Glutamatergic neuron (in vitro differentiated cells): ENCODE measurements at places on chromosomes 7 and 10.
A peak's percentile ranks its signal among the peaks of the same experiment; 100 is the strongest.

- no peak for DNase-seq
These were observed 7.4 kb upstream of the ZMYND11 start for GRCh38 chr10:127612-128432.

DNA sequence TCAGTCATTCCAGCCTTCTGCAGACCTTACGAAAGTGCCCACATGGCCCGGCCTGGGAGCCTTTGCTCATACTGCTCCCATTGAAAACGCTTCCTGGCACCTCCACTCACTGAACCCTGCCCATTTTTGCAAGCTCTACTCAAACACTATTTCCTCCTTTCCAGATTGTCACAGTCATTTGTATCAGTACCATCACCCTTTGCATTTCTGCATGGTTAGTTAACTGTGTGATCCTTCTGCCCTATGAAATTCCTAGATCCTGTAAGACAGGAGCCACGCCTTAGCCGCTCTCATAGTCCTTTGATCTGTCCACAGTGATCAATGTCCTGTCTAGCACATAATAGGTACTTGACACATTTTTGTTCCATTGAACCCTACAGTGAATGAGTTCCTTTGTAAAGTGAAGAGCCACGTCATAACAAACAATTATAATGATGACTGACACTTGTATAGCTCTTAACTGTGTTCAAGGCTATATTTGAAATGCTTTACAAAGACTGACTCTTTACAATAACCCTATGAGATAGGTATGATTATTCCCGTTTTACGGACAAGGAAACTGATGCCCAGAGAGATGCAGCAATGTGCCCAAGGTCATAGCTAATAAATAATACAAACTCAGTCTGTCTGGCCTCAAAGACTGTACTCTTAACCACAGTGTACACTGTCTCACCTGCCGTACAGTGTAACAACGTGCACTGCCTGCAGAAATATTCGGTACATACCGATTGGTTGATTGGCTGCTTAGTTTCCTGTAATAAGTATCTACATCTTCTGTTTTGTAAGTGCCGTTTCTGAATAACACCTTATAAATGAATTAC is 16.6 kb upstream of the ITIH2 start:
- DNase-seq = no peak

- peak; percentile 73 for DNase-seq
These were observed 225.0 kb downstream of the CELF2 start for GRCh38 chr10:11242443-11243387.

DNA sequence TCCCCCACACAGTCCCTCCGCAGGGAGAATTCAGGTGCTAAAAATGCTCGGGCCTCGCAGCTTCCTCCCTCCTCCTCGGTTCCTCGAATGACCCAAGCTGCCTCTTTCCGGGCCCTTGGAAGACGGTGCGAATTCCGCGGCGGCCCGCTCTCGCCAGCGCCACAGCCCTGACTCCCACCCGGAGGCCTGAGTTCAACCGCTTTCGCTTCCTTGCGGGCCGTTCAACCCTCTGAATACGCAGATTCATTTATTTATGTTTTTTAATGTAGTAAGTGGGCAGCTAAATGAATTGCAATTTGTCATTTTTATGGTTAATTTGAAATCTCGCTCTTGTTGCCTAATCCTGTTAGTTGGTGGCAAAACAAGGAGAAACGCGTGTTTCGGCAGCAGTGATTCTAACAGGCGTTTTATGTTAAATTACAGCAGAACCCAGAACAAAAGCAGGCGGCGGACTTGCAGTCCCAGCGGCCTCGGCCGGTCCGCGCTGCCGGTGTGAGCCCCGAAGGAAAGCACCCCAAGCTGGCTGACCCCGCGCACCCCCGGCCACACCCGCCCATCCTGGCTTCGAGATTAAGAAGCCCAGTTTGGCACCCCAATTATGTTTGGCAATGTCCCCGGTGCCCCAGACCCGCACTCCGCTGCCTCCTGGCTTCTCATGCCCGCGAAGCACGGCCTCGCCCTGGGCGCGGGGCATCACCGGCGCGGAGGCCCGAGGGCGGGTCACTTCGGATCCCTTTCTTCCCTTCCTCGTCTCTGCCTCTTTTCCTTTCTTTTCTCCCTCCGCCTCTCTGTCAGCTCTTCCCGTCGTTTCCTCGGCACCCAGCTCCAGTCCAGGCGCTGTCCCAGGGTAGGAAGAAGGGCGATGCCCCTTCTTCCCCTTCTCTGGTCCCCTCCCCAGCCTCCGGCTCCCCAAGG is 75.9 kb downstream of the INSIG1 start:
- DNase-seq = no peak

GRCh38 chr10:99266383-99266782 is 30.7 kb upstream of the HPSE2 start:
- no peak for DNase-seq

GRCh38 chr7:107179326-107180164 is 10.7 kb downstream of the HBP1 start:
- no peak for DNase-seq

- no peak for DNase-seq
These were observed 263.3 kb upstream of the VSTM2A start for GRCh38 chr7:54278847-54279246.

DNA sequence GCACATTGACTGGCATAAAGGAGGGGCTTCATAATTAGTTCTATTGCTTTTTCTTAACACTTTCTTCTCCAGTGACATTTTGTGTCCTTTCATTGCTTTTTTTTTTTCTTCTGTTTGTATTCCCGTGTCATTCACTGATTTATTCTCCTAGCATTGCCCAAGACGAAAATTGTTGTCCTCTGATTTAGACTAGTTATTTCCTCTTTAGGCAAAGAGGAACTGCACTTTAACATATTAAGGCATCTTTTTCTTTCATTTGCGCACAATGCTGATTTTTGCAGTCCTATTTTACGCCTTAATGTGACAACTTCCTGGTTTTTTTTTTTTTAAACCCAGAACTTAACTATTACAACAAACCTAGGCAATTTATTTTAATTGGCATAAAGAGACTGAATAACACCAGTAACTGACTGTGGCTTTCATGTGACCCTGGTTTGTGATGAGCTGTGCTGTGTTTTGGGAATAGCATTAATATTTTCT is 39.7 kb downstream of the ARID5B start:
- DNase-seq = no peak

GRCh38 chr7:142440906-142441411 is 183.1 kb upstream of the PRSS58 start:
- DNase-seq = no peak

DNA sequence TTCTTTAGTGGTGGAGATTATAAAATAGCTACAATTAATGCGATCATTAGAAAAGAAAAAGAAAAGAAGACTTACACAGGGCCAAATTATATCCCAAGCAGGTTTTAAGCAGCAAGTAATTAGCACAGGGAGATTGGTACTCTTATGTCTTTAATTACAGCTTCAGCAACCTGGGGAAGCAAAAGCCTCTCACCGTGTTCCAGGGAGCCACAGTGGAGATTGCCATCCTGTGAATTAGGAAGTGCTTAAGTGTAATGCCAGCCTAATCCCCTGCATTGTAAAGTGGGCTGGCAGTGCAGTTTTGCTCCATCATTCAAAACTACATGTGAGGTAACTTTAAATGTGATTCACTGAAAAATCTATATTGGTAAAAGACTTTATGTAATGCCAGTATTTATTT is 533.5 kb upstream of the COBL start:
- DNase-seq = no peak

DNA sequence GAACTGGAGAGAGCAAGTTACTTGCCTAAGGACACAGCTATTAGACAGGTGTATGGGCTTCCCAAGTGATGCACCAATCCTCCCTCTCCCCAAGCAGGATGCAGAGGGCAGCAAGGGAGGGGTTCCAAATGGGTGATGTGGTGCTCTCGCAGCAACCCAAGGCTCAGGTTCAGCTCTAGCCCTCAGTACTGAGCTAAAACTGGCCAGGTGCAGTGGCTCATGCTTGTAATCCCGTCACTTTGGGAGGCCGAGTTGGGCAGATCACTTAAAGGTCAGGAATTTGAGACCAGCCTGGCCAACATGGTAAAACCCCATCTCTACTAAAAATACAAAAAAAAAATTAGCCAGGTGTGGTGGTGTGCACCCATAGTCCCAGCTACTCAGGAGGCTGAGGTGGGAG is 40.7 kb downstream of the GPRIN2 start:
- DNase-seq = no peak

DNA sequence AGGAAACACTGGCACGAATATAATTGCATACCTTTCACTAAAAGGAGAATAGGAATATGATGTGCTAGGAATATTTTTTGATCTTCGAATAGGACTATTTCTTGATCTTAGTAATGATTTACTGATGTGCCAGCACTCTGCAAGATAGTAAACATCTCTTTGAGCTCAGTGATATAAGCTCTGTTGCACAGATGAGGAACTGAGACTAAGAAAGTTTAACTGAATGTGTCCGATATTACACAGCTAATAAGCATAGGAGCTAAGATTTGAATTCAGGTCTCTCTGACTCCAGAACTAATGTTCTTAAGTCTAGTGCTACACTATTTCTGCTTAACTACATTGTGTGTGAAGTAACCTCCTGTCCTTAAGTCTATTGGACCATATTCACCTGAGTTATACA is 98.4 kb upstream of the PTPRZ1 start:
- DNase-seq = no peak

- DNase-seq = peak; percentile 8
These were observed 19.7 kb downstream of the PDGFA start for GRCh38 chr7:499853-500485.

DNA sequence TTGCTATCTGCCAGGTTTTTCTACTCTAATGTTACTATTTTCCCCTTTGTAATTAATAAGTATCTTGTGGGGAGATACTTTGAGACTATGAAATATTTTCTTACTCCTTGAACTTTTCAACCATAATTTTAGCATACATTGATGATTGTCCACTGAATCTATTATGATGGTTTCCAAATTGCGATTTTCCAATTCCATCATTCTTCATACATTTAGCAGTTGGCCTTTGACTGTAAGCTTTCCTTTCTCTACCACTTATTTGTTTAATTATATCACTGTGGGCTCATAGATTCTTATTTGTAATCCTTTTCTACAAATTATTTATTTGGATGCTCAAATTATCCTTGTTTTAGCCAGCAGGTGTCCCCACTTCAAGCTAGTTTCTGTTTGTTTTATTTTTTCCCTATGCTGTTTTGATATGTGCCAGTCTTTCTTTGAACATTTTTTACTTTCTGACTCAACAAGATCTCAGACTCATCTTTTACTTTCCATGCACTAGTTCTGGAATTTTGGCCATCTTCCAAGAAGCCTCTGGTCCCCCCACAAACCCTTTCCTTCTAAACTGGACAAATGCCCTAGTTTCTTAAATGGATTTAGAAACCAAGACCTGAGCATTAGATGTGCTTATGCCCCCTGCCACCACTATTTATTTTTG is 11.4 kb upstream of the MRPS16 start:
- no peak for DNase-seq

DNA sequence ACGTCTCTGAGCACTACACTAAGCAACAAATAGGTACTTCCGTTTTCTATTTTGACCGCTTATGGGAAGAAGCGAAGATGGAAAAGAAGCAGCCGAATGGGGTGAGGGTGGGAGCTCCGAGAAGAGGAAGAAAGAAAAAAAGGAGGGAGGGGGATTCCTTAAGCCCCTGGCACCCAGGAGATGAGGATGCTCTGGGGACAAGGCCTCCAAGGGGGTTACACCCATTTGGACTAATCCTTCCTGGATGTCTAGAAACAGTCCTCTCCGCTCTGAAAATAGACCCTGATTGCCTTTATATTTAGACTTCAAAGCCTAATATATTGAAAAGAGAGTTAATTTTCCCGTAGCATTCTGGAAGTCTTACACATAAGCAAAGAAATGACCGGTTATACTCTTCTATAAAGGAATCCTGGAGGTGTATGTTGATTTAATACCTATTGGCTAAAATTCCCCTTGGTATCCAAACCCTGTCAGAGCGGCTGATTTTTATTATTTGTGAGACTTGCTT is 676 bp upstream of the HTR7 start:
- no peak for DNase-seq

GRCh38 chr10:115942101-115942500 is 330.9 kb downstream of the GFRA1 start:
- DNase-seq = no peak

DNA sequence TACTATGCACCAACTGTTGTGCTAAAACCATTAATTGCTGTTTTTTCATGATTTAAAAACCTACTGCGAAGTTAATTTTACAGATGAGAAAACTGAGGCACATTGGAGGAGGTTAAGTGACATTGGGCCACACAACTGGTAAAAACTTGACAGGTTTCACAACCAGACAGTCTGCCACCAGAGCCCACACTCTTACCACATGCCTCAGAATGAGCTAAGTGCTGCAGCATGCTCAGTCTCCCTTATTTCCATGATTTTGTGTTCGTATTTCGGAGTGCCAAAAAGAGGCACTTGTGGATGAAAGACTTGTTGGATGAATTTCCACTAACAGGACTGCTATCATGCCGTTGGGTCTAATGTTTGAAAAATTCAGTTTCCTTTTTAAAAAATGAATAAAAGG is 77.4 kb downstream of the PCLO start:
- no peak for DNase-seq

DNA sequence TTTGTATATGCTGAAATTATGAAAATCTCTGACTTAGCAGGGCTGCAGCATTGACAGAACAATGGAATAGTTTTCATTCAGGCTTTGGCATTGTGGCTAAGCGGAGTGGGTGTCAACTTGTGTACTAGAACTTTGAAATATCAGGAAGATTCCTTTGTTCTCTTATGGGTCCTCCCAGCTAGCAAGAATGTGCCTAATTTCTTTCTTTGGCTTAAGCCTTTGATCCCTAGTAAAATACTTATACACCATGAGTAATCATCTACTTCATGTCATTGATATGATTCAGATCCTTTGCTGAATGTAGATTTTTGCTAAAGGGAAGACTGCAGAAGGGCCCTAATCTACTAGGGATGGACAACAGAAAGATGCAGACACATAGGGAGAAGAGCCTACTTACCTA is 6.2 kb downstream of the AVL9 start:
- no peak for DNase-seq

- no peak for DNase-seq
These were observed 23.4 kb downstream of the RPP38 start for GRCh38 chr10:15120523-15120922.

- no peak for DNase-seq
These were observed 23.4 kb downstream of the SMURF1 start for GRCh38 chr7:99120501-99120900.

- no peak for DNase-seq
These were observed 759 bp downstream of the NUDT1 start for GRCh38 chr7:2242541-2243429.

GRCh38 chr10:93245147-93245546 is 171.5 kb downstream of the CYP26A1 start:
- DNase-seq = no peak

DNA sequence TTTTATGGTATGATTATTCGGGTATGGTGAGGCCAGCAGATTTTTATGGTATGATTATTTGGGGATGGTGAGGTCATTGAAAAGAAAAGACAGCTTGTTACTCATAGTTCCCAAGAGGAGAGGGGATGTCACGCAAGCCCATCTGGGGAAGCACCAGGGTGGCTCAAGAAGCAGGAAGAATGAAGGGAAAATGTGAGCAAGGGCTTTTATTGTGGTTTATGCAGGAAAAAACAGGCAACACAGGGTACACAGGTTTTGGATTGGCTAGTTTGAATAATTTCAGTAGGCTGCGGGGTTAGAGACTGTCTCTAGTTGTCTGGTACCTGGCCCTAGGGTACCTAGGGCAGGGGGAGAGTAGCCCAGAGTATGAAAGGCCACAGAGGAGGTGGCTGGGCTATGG is 26.8 kb upstream of the DGKI start:
- no peak for DNase-seq
